ENCODE measurements at places on chromosomes 2 and 18.

GRCh38 chr2:138711812-138712211, 68.4 kb downstream of the NXPH2 start:
- DNase-seq = no peak

GRCh38 chr18:79058007-79058406, 11.2 kb upstream of the ATP9B start:
- DNase-seq = no peak

GRCh38 chr2:98757904-98758421, 27.0 kb upstream of the MGAT4A start:
- no peak for DNase-seq

DNA sequence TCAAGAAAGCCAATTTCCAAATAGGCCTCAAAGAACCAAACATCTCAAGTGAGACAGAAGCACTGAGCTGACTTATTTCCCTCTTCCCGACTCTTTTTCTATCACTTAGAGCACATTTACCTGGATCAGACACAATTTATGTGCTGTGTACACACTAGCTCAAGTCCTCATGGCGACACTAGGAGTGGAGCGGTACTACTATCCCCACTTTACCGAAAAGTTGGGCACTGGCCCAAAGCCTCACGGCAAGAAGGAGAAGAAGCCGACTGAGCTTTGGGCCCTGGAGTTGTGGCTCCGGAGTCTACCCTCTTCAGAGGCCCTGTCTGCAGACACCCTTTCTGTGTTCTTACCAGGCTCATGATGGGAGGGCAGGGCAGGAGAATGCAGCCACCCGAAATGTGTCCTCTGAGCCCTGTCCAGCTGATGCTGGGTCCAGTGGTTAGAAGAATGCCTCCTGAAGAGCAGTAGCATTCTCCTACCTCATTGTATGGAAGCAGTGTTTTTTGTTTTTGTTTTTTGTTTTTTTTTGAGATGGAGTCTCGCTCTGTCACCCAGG, 91.7 kb upstream of the CNGA3 start:
- no peak for DNase-seq

DNA sequence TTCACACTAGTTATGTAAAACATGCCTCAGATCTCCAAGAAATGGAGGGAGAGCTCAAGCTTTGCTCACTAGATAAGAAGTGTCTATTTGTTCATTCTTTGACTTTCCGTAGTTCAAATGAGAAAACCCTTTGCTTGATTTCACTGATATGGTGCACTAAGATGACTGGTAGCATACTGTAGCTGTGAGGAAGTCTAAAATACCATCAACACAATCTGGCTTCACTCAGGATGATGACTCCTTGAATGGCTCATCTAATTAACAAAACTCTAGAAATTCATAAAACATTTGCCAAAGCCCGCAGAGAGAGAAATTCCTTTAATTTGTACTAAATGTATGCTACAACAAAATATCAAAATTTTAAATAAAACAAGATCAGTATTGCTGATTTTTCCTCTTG, 152.8 kb upstream of the STK17B start:
- no peak for DNase-seq

Data from NCI-H345 (cell line).